Brain (organoid and tissue), 16 donors: ENCODE measurements at places on chromosomes 6 and 20. TPM values are rescaled to one million over a fixed set of nuclear protein-coding genes. Genes with fewer than 3 reads are reported as not detected.

Gene PHACTR3
- polyA plus RNA-seq, result 28.5 TPM

Gene GABBR1
- polyA plus RNA-seq, result 88.6 TPM

Gene CALHM5
- polyA plus RNA-seq, result 0.20 TPM

Gene ZNF184
- polyA plus RNA-seq, result 6.2 TPM

Gene IMPG1
- 0.08 TPM for polyA plus RNA-seq

Gene RIPPLY2
- 14.6 TPM for polyA plus RNA-seq

Gene HLA-DQA2
- polyA plus RNA-seq, result 1.3 TPM

Gene TDRD6
- not detected for polyA plus RNA-seq

Gene RNF182
- 38.1 TPM for polyA plus RNA-seq

Gene SCGN
- 383 TPM for polyA plus RNA-seq

DNA sequence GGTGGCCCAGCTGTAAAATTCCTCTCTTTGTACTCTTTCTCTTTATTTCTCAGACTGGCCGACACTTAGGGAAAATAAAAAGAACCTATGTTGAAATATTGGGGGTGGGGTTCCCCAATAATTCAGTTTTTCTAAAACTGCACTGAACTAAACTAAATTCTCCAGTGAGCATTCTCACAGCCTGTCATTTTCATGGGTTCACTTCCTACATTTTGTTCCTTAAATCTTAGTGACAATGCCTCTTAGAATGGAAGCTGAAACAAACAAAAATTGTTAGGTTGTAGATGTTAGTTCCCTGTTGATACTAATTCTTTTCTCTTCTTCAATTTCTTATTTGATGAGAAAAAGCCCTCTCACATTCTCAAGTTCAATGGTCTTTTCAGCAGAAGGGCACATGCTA, 35.8 kb upstream of the IFNGR1 start:
- no peak for DNase-seq

DNA sequence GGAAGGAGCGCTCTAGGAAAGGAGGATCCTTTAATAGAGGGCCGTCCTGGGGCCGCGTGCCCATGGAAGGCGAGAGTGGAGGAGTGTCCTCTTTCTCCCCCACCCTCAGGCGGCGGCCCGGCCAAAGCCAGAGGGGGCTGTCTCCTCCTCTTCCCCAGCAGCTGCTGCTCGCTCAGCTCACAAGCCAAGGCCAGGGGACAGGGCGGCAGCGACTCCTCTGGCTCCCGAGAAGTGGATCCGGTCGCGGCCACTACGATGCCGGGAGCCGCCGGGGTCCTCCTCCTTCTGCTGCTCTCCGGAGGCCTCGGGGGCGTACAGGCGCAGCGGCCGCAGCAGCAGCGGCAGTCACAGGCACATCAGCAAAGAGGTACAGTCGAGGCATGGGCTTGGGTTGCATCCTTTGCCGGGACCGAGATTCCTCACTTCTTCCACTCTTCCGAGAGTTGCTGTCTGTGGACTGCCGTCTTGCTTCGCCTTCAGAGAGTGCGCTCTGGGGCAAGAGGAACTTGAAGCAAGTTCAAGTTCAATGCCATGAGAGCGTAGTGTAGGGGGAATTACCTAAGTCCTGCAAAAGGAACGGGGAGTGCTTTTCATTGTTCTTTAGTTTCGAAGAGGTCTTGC, at the start of gene LAMA2:
Gene LAMA2 (plus strand): TSS at position 148 of the 621 bp plus-strand sequence. CDS start 108 bp downstream, at position 256.
- DNase-seq, result peak; percentile 40

GRCh38 chr6:1839361-1839760, 229.6 kb downstream of the FOXC1 start:
- DNase-seq, result no peak

DNA sequence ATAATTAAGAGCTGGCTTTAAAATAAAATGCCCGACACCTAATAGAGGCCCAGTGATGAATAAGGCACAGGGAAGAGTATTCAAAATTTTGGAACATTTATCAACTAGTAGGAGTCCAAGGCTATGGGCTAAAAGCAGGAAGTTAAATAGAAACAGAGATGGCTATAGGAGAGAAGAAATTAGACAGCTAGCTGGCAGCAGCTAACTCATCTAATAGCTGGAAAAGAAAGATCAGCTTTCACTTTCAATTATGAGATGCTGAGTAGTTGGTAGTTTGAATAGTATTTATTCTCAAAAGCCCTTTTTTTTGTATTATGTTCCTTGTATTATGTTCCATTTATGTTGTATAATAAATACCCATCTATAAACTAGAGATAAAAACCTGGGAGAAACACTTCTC, 215.7 kb downstream of the SLC35F1 start:
- no peak for DNase-seq

DNA sequence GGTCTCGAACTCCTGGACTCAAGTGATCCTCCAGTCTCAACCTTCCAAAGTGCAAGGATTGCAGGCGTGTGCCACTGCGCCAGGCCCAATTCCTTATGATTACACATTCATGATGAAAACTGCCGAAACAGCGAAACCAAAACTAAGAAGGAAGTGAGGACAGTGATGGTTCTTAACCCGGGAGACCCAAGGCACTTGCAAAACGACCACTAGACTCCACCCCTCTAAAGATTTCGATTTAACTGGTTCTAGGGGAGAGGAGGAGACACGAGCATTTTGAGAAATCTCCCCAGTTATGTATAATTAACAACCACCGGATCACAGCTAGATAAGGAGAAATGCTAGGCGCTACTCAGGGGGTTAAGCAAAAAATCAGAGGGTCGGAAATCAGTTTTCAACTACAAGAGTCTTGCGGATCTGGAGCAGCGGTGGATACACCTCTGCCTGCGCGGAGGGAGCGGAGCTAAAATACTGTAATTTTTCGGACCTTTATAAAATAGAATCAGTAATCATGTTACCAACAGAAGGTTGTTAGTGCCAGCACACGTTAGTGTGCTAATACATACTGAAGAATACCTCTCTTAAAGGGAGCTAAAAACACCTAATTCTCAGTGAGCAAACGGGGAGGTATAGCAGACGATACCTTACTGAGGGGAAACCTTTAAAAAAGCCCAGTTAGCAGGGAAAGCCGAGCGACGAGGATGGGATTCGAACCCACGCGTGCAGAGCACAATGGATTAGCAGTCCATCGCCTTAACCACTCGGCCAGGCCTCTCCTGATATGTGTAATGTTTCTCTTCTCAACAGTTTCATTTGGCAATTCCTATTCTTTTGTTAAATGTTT, 60.0 kb upstream of the BTN3A2 start:
- peak; percentile 66 for DNase-seq

- peak; percentile 76 for DNase-seq
These were observed 1.7 kb downstream of the RANBP9 start for GRCh38 chr6:13709689-13710551.

DNA sequence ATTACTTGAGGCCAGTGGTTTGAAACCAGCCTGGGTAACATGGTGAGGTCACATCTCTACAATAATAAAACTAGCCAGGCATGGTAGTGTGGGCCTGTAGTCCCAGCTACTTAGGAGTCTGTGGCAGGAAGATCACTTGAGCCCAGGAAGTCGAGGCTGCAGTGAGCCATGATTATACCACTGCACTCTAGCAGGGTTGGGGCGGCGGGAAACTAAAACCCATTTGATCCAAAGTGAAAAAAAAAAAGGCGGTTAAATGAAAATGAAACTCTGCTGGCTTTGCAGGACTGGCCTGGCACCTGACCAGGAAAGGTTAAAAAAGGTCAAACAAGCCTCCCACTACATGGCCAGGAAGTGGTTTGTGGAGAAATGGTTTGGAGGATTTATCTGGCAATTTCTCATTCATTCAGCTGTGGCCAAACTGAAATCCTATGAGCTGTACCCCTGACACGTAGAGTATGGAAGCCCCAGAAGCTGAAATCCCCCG, 36.6 kb downstream of the MTRES1 start:
- no peak for DNase-seq

DNA sequence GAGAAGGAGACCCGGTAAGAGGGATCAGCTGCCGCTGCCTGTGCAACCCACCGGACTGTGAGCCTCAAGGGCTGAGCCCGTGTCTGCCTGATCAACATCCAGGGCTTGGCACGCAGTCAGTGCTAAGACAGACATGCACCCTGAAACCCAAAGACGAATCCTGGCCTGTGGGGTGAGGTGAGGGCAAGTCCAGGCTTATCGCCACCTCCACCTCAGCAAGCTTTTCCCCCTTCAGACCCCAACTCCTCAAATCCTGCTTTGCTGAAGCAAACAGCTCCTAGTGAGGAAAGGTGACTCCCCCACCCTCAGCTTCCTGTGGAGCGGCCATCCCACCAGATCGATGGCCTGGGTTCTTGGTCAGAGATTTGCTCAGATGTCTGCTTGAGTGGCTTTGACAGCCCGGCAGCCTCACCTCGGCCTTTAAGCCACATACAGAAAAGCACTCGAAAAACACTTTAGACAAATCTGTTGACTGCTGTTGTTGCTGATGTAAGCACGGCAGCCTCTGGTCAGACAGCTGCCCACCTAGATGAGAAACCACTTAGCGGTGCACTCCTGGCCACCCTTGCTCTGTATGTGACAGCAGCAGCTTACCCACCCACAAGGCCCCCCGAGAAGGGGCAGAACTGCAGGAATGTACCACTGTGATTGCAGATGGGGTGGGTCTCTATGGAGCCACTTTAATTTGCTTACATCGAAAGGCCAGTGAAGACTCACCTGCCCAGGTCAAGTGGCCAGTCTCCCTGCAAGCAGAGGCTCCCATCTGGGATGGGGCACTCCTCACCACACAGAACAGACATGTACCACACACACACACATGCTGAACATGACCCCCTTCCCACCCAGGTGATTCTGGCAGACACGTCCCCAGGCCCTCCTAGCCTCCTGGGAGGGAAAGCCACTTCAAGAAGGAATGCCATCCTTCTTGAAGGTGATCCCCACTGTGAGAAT, 14.8 kb downstream of the MTCH1 start:
- DNase-seq, result no peak
